A172 (cell line): ENCODE measurements at places on chromosomes 3 and 15. TPM values are rescaled to one million over a fixed set of nuclear protein-coding genes. Genes with fewer than 3 reads are reported as not detected.
A peak's percentile ranks its signal among the peaks of the same experiment; 100 is the strongest.

DNA sequence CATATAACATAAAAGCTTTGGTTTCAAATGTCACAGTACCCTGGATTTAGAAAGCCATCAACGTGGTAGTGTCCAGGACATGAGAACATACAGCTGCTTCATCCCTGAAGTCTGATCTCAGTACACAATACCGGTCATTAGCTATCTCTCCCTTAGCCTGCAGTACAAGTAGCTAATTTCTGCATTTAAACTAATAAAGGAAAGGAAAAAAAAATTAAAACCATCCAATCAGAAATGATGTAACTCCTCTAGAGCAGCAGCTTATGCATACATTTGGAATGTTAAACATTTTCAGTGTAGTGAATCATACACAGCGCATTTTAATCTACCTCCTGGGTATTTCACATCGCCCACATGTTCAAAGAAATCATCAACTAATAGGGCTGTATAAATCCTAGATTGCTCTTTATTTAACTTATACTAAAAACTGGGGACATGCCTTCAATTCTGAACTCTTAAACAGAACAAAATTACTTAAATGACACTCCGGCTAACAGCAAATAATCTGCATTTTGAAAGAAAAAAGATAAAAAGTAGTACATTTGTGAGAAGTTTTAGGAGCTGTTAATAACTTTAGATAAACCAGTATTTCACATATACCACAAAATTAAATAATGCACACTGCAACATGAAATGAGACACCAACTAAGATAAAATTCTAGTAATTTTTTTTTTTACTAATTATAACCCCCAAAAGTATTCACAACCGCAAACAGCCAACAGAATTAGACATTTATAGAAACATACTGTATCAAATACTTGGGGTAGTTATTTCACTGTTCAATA lies 3.7 kb downstream of the IGF2BP2 start:
- DNase-seq, result peak; percentile 86

RTP4 gene
- total RNA-seq, result 0.19 and 0.78 TPM in 2 replicates

DNA sequence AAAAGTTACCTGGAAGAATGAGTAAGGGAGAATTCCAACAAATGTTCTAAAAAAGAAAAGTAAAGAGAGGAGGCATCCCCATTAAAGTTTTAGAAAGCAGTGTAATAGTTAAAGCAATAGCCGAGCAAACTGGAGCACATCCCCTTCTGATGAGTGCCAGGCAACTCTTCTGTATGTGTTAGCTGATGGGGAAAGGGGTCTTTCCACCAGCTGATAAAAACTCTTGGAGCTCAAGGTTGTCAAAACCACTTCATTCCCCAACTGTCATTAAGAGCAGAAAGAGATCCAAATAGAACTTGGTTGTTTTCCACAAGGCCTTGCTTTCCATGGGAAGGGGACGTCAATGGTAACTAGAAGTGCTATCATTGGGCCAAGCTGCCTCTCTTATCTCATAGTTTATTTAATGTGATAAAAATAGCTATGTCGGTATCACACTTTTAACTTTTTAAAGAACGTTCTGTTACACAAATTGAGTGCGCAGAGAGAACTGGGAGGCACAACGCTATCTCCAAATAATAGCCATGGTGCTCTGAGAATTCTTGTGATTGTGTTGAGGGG lies 116.9 kb downstream of the POLR2M start:
- DNase-seq, result no peak

DNA sequence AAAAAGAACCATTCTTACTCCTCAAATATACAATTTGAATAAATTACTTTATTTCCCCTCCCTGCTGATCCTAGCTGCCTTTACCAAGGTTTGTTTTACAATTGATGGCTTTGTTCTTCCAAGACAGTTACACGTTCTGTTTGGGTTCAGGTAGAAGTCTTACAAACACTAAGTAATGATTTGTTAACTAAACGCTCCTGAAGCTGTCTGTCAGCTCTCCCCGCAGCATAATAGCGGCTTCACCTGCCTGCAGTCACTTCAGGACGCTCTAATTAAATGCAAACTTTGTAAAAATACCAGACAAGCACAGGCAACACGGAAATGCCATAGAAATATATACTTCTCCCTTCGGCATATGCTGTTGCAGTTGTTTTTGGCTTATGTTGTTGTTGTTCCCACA lies 176.4 kb upstream of the MDFIC2 start:
- DNase-seq, result no peak

DNA sequence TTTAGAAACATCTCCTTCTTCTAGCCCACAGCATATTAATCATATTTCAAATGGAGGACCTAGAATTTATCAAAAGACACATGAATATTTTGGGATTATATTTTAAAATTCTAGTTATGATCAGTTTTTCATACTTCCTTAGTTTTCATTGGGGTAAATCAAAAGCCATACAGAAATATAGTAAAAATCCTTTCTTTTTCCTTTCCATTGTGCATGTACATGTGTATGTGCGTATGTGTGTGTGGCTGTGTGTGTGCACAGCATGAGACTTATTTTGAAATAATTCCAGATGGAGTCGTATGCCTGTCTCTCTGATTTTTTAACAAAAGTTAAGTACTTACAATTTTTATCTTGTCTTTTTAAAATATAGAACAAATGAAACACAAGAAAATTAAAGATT lies 94.5 kb downstream of the ARPP21 start:
- DNase-seq, result no peak
